ENCODE measurements at places on chromosomes 12 and 14.

GRCh38 chr12:2288471-2288870 is 235.7 kb downstream of the CACNA1C start:
- ATAC-seq: no peak

DNA sequence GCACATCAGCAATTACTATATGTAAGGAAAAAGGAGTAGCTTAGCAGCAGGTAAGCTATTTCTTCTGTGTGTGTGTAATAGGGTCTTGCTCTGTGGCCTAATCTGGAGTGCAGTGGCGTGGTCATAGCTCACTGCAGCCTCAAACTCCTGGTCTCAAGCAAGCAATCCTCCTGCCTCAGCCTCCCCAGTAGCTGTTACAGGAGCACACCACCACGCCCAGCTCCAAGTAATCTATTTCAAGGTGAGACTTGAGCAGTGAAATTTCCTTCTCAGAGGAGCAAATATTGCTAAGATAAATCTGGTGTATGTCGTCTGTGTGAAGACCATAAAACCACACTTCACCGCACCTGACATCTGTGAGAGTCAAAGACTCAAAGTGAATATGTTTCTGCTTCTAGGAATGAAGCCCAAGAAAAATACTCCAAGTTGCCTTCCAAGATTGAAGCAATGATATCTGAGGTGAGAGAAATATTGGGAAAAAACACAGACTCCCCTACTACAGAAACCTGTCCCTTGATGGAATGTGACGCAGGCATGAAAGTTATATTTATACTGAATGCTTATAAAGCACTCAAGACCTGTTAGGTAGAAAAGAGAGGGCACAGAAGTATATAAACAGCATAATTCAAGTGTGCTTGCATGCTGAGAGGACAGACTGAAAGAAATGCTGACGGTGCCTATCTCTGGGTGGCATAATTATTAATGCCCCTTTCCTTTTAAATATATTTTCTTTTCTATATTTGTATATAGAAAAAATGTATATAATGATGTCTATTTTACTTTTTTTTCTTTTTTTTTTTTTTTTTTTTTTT is 2.5 kb upstream of the SELPLG start:
- ATAC-seq: no peak

GRCh38 chr12:30811966-30812365 is 57.2 kb upstream of the CAPRIN2 start:
- no peak for ATAC-seq

- no peak for ATAC-seq
Measured at GRCh38 chr12:90036637-90037036, 328.0 kb upstream of the ATP2B1 start.

- no peak for ATAC-seq
Measured at GRCh38 chr12:123943816-123944215, 28.8 kb downstream of the CCDC92 start.

DNA sequence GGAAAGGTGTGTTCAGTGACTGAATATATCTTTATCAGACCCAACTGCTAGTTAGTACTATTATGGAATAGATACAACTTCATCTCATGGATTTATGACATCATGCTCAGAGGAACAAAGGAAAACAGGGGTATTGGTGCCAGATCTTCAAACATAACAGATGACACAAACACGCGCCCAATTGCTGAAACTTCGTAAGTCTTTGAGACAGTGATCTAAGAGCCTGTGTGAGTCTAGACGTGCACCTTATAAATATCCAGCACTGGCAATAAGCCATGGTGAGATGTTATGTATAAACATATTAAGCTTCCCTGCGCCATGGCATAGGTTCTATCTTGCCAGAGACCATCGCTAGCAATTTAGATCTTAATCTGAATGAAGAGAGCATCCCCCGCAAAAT is 42.2 kb upstream of the NR2C1 start:
- ATAC-seq: no peak

- ATAC-seq: no peak
Measured at GRCh38 chr12:9134981-9135628, 19.4 kb upstream of the A2M start.

DNA sequence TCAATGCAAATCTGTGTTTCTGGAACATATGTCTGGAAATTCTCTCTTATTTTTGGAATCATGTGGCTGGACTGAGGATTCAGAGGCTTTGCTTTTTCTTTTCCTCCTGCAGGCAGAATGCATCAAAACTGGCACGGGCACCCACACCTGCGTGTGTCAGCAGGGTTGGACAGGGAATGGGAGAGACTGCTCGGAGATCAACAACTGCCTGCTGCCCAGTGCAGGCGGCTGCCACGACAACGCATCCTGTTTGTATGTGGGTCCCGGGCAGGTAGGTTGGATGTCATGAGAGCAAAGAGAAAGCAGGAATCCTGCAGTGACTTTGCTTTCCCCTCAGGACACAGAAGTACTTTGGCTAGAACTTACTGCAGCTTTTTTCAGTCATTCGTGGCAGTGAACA is 90.3 kb downstream of the STAB2 start:
- no peak for ATAC-seq

- no peak for ATAC-seq
Measured at GRCh38 chr12:97921979-97922722, 459.5 kb downstream of the RMST start.

- ATAC-seq: no peak
Measured at GRCh38 chr12:49089821-49090773, 4.5 kb downstream of the DHH start.

GRCh38 chr12:39928181-39928899 is 177.5 kb downstream of the SLC2A13 start:
- ATAC-seq: no peak

DNA sequence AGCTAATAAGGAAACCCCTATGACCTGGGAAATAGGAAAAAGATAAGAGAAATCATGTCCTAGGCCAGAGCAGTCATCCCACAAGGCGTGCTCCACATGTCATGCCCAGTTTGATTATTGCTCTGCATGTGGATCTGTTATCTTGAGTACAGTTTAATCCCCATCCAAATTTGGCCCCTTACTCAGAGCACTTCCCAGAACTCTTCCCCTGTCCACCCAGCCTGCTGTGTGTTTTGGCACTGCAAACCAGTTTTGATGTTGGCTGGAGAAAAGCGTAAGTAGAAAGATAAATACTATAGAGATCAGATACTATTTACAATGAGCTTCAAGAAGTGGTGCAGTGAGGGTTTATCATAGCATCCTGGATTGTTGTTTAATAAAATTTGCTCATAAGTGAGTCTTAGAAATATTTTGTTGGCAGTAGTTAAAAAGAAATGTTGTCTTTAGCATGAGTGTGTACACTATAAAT is 83.8 kb downstream of the PTPRB start:
- no peak for ATAC-seq

- no peak for ATAC-seq
Measured at GRCh38 chr14:56262530-56262929, 144.3 kb downstream of the PELI2 start.

- no peak for ATAC-seq
Measured at GRCh38 chr12:74412606-74413230, 124.9 kb upstream of the ATXN7L3B start.

- ATAC-seq: no peak
Measured at GRCh38 chr12:122310626-122311333, 44.5 kb upstream of the VPS33A start.

All from stimulated activated memory B cell treated with anti-CD40 and anti-IgM and Interleukin-4, amounts not matched to agents 10 μg/mL and 1 μg/mL and 100 μg/mL, for 72 hours (primary cell).